ENCODE measurements at places on chromosomes 3 and 15. TPM values are rescaled to one million over a fixed set of nuclear protein-coding genes. Genes with fewer than 3 reads are reported as not detected.

THAP10 gene
- 3.5 TPM for total RNA-seq

ARPP19 gene
- 160 TPM for total RNA-seq

CATSPER2 gene
- 6.5 TPM for total RNA-seq

ZNF502 gene
- total RNA-seq, result 6.0 TPM

CNTN6 gene
- total RNA-seq, result 0.25 TPM

ACY1 gene
- total RNA-seq, result 68.1 TPM

DNA sequence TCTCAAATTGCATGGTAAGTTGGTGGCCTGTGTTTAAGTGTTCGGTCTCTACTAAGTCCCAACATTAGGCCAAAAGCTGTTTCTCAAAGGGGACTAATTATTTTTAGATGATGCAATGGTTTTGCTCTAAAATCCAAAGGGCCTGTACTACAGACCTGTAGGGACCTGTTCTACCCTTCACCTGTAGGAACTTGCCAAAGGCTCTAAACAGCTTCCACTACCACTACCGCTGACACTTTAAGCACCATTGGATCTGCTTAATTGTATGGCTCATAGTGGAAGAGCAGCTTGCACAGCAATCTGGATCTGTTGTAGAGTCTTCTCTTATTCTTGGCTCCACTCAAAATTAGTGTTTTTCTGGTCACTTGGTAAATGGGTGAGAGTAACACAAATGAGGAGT is 346.8 kb downstream of the EPHA6 start:
- no peak overlapping the region for H3K27ac ChIP-seq
- H3K27me3 ChIP-seq, result no peaks in the 10 kb centered on the region
- H3K4me3 ChIP-seq, result no peak overlapping the region
- DNase-seq, result no peak
- H3K36me3 ChIP-seq, result no peaks in the 10 kb centered on the region

- no peak for DNase-seq
- H3K4me3 ChIP-seq, result no peak overlapping the region
- no peaks in the 10 kb centered on the region for H3K27me3 ChIP-seq
- H3K36me3 ChIP-seq, result no peaks in the 10 kb centered on the region
- peaks cover 5% of the 10 kb centered on the region for H3K4me1 ChIP-seq
Measured at GRCh38 chr15:63876085-63876662, 42.4 kb upstream of the HERC1 start.

- no peak overlapping the region for H3K4me3 ChIP-seq
- no peaks in the 10 kb centered on the region for H3K36me3 ChIP-seq
- H3K27ac ChIP-seq, result no peak overlapping the region
- H3K27me3 ChIP-seq, result peaks cover 48% of the 10 kb centered on the region
- H3K4me1 ChIP-seq, result no peaks in the 10 kb centered on the region
Measured at GRCh38 chr3:128493570-128494366, 767 bp upstream of the GATA2 start.

- H3K27ac ChIP-seq, result no peak overlapping the region
- H3K36me3 ChIP-seq, result no peaks in the 10 kb centered on the region
- no peaks in the 10 kb centered on the region for H3K4me1 ChIP-seq
- no peaks in the 10 kb centered on the region for H3K27me3 ChIP-seq
- no peak for DNase-seq
- H3K4me3 ChIP-seq, result no peak overlapping the region
Measured at GRCh38 chr15:33971811-33972210, 3.5 kb downstream of the CHRM5 start.

DNA sequence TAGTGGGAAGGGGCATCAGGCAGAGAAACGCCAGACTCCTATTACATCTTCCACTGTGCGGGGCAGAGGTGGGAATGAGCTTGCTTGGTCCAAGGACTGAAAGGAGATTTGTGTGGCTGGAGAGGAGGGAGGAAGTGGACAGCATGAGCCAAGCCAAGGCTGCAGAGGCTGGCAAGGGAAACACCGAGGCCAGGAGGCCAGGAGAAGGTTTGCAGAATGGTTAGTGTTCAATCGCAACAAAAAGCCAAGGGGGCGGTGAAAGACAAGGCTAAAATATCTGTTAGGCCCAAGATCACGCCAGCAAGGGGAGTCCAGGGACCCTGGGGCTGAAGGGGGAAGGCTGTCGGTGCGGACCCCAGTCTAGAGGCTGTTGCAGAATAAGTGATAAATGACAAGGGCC is 75.8 kb downstream of the CPN2 start:
- no peaks in the 10 kb centered on the region for H3K27me3 ChIP-seq
- H3K4me3 ChIP-seq, result no peak overlapping the region
- no peaks in the 10 kb centered on the region for H3K36me3 ChIP-seq
- DNase-seq, result no peak

- no peaks in the 10 kb centered on the region for H3K27me3 ChIP-seq
- no peaks in the 10 kb centered on the region for H3K4me1 ChIP-seq
- no peak overlapping the region for H3K27ac ChIP-seq
Measured at GRCh38 chr3:155560594-155560993, 184.3 kb downstream of the PLCH1 start.

GRCh38 chr15:57505949-57506391 is 85.7 kb upstream of the MYZAP start:
- peaks cover 84% of the 10 kb centered on the region for H3K4me1 ChIP-seq
- peak; percentile 71 for DNase-seq
- H3K36me3 ChIP-seq, result no peaks in the 10 kb centered on the region
- H3K4me3 ChIP-seq, result no peak overlapping the region

GRCh38 chr3:13712682-13713180 is 163.8 kb downstream of the FBLN2 start:
- DNase-seq, result no peak
- no peaks in the 10 kb centered on the region for H3K36me3 ChIP-seq
- H3K4me3 ChIP-seq, result no peak overlapping the region
- H3K27ac ChIP-seq, result no peak overlapping the region

DNA sequence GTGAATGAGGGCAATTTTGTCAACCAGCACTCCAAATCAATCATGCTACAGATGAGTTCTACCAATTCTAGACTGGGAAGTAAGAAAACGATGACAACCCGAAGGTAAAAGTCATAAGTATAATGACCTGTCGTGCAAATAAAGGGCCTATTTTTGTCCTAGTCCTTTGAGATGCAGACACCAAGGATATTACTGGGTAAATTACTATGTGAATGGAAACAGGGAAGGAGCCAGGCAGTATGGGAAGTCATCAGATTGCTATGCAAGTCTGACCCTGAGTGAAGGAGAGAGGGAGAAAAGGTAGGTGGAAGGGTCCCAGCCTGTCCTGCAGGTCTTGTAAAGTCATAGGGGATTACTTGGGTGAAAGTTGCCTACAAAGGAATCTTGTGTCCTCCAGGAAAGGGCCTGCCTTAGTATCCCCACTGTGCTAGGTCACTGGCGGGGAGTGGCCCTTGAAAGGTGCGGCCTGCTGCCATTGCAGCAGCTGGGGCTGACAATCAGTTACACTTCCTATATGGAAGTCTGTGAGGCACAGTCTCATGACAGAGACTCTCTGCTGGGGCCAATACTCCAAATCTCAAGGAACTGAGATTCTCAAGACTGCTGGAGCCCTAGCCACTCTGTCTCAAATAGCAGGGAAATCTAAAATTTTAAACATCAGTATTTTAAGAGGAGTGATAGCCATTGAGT is 149.9 kb upstream of the SLC2A2 start:
- no peaks in the 10 kb centered on the region for H3K27me3 ChIP-seq
- peaks cover 4% of the 10 kb centered on the region for H3K4me1 ChIP-seq
- H3K4me3 ChIP-seq, result no peak overlapping the region
- H3K36me3 ChIP-seq, result no peaks in the 10 kb centered on the region

- H3K4me3 ChIP-seq, result no peak overlapping the region
- no peaks in the 10 kb centered on the region for H3K36me3 ChIP-seq
- no peak overlapping the region for H3K27ac ChIP-seq
- DNase-seq, result peak; percentile 25
- H3K4me1 ChIP-seq, result no peaks in the 10 kb centered on the region
- peaks cover 75% of the 10 kb centered on the region for H3K27me3 ChIP-seq
Measured at GRCh38 chr3:158105119-158105709, 1.0 kb downstream of the SHOX2 start.

DNA sequence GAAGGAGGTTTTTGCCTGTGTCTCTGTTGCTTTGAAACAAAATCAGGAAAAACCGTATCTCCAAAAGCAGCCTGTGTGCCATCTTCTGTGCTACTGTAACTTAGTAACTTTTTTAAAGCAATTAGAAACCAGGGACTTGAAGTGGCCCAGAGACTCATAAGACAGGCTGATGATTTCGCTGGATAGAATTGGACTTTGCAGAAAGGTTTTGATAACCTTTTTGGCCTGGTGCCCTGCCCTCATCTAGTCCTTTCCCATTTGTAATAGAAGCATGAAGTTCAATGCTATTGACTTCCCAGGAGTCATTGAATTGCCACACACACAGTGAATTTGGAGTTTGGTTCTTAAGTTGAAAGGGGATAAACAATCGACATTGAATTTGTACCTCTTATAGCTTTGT is 157.2 kb downstream of the PTPRG start:
- H3K27me3 ChIP-seq, result no peaks in the 10 kb centered on the region
- H3K27ac ChIP-seq, result no peak overlapping the region
- H3K36me3 ChIP-seq, result no peaks in the 10 kb centered on the region
- H3K4me3 ChIP-seq, result no peak overlapping the region
- no peaks in the 10 kb centered on the region for H3K4me1 ChIP-seq
- DNase-seq, result no peak

DNA sequence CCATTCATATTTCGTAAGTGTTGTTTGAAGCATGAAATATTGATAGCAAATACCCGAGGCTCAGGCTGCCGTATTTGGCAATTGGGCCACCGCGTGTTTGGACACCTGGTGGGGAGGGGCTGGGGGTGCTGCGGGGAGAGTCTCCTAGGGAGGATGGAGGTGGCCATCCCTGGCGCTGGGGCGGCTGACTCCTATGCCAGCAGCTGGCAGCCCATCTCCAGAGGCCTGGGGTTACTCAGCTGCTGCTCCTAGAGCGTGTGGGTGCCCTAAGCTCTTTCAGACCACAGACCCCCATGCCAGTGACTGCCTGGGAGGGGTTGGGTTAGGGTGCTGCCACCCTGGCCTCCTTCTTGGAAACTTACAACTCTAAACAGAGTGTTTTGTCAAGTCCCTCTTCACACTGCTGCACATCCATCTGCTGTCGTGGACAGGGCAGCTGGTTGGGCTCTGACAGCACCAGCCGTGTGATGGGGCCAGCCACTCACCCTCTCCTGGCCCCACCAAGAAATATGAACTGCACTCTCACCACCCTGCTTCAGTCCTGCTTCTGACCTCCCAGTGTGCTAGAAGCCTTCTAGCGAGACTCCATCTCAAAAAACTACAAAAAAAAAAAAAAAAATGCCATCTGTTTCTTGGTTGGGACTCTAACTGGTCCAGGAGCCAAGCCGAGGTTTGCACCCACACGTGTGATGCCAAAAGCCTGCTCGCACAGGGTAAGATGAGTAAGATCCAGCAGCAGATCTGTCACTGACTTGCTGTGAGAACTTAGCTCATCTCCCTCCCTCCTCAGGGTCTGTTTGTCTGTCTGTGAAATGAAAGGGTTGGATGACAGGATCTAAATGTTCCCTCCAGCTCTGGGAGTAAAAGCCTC is 156.2 kb downstream of the MEGF11 start:
- no peak overlapping the region for H3K27ac ChIP-seq
- H3K36me3 ChIP-seq, result no peaks in the 10 kb centered on the region

- no peaks in the 10 kb centered on the region for H3K4me1 ChIP-seq
- no peak overlapping the region for H3K4me3 ChIP-seq
Measured at GRCh38 chr15:60535743-60536142, 56.8 kb upstream of the ICE2 start.

GRCh38 chr3:188367678-188368077 is 213.7 kb downstream of the LPP start:
- no peaks in the 10 kb centered on the region for H3K27me3 ChIP-seq
- H3K27ac ChIP-seq, result no peak overlapping the region
- H3K36me3 ChIP-seq, result no peaks in the 10 kb centered on the region
- no peak for DNase-seq
- no peak overlapping the region for H3K4me3 ChIP-seq

DNA sequence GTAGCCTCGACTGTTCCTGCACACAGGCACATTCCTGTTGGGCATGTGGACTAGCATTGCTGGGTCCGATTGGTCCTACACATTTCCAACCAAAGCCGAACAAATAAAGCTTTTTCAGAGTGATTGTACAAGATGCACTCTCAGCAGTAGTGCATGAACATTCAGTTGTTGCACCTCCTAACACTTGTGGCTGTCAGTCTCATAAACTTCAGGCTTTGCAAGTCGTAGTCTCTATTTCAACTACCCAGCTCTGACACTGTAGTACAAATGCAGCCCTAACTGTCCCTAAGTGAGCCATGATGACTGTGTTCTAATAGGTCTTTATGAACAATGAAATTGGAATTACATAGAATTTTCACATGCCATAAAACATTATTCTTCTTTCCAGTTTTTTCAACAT is 281.7 kb upstream of the ATP10A start:
- no peak overlapping the region for H3K4me3 ChIP-seq
- H3K27ac ChIP-seq, result no peak overlapping the region
- DNase-seq, result no peak

All from kidney (tissue), 22 donors.